Endothelial cell (in vitro differentiated cells): ENCODE measurements at places on chromosomes 5 and 9. TPM values are rescaled to one million over a fixed set of nuclear protein-coding genes. Genes with fewer than 3 reads are reported as not detected.

Gene LVRN
- total RNA-seq, result 1.3 TPM

Gene ARAP3
- total RNA-seq, result 239 TPM

Gene OMD
- total RNA-seq, result not detected

Gene SYK
- 0.36 TPM for total RNA-seq
